ENCODE measurements at places on chromosomes 6 and 20.
A peak's percentile ranks its signal among the peaks of the same experiment; 100 is the strongest.

- no peak for DNase-seq
These were observed at the start of gene RNF217 for GRCh38 chr6:124961777-124962638. Gene RNF217, plus strand, starts transcription at chr6:124962437. Its CDS starts 108 bp downstream, at chr6:124962545.

DNA sequence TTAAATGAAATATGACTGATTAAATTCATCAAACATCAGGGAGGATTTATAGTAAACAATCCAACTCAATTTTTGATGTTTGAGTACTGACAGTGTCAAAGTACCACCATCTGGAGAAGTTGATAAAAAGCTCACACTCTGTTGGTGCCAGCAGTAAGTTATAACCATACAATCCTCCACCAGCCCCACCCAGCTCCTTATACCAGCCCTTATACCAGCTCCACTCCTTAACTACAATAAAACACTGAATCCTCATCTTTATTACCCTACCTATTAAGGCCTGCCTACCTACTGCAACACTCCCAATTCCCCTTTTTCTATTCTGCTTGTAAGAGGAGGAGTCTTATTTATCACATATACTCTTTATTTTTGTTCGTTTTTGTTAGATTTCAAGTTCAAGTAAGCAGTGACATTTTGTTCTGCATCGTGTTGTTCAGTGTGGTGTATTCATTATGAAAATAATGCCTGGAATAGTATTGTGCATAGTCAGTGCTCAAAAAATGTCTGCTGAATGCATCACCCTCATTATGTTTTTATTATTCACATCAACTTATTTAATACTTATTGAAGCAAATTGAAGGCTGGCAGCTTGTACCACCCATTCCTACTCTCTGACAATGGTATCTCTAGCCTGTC lies 954.7 kb upstream of the ADGRB3 start:
- no peak for DNase-seq

GRCh38 chr6:39282774-39283173 lies 31.4 kb downstream of the KCNK17 start:
- no peak for DNase-seq

- DNase-seq: no peak
These were observed 1090.0 kb upstream of the EYS start for GRCh38 chr6:66796987-66797386.

- DNase-seq: no peak
These were observed 241.2 kb upstream of the PREP start for GRCh38 chr6:105644073-105644489.

DNA sequence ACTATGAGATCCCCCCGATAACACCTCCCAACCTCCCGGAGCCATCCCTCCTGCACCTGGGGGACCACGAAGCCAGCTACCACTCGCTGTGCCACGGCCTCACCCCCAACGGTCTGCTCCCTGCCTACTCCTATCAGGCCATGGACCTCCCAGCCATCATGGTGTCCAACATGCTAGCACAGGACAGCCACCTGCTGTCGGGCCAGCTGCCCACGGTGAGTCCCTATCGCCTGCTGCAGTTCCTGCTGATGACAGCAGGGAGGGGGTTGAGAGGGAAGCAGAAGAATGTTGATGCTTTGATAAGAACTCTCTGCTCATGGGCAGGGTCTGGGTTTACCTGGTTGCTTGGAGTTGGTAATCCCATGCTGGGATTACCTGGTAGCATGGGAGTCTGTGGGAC lies 91.9 kb downstream of the TOX2 start:
- no peak for DNase-seq

DNA sequence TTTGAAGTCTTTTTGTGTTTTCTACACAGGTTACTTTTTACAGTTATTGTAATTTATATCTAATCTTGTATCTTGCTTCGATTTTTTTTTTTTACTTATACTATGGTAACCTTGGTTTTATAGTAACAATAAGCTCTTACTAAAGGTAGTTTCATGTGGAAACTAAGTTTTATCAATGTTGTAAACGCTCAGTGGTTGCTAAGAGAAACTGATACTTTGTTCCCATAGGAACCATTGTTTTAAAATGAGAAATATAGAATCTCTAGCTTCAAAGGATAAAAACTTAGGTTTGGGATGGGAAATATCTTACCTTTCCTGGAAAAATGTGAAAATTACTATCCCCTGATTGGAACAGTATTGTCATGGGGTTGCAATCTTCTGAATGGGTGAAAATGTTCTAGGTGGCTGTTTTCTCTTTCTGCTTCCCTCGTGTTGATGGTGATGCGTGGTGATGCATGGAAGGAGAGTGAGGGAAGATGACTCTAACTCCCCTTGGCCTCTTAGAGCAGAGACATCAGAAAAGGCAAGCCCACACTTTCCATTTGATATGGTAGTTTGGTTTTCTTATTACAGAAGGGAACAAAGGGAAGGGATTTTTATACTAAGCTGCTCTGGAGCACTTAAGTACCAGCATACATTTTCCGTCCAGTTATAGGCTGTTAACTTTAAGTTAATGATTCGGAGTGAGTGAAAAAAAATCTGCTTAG lies 23.5 kb upstream of the BACH2 start:
- DNase-seq: no peak

DNA sequence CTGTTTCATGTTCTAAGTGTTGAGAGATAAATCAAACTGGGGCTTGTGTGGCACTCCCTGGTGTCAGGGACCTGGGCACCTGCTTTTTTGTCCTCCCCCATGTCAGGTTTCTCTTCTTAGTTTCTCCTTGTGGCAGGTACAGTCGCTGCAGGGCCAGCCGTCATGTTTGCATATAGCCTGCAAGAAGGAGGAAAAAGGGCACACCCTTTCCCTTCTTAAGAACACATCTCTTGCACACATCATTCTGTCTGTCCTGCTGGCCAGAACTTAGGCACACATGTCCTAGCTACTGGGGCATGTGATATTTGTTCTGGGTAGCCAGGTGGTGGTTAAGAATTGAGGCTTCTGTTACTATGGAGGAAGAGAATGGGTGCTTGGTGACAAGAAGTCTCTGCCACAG lies 27.9 kb downstream of the CDC5L start:
- no peak for DNase-seq

GRCh38 chr6:155411154-155412052 lies 44.2 kb downstream of the NOX3 start:
- no peak for DNase-seq

DNA sequence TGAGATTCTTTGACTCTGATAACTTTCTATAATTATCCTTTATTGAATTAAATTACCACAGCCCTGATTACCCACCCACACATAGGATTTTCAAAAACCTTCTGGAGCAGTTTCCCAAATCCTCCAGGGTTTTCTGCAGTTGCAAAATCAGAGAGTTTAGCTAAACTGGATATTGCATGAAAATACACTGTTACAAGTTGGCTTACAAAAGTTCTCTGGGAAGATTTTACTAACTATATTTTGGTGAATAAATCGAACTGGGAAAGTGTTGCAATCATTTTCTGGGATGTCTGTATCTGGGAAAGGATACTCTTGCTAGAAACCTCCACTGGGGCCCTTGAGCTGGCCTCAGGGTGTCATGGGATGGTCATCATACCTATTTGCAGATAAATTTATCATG lies 97.6 kb upstream of the STMND1 start:
- DNase-seq: no peak

GRCh38 chr6:10194816-10195672 lies 219.8 kb downstream of the TFAP2A start:
- no peak for DNase-seq

DNA sequence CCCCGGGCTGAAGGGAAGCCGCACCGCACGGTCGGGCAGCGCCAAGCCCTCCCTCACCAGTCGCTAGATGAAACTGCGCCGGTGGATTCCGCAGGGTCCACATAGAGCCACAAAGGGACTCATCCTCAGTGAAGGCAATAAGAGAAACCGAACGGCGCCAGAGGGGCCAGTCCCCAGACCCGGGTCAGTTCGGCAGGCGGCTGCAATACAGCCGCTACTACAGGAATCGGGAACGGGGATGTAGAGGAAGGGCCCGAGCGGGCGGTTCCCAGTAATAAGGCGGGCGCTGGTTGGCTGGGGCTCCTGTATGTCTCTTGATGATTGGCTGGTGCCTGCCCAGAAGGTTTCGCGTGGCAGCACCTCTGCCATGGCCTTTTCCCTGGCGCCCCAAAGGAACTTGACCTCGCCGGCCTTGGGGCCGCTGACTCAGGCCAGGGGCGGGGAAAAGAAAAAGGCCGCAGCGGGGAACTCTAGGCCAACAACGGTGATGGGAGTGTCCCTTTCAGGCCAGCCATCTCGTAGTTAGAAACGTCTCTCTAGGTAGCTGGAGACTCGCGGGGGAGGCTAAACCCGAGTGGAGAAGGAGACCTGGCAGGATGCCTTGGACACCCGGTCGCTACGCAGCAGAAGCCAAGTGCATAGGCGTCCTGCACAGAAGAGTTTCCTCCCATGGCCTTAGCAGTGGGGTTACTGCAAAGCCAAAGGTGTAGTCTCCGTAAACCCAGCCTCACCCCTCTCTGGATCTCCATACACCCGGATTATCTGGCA lies at the start of gene IBTK:
Gene IBTK (minus strand): TSS at position 240 of the 768 bp plus-strand sequence. CDS start 7,258 bp downstream, outside the sequence.
- DNase-seq: peak; percentile 69

DNA sequence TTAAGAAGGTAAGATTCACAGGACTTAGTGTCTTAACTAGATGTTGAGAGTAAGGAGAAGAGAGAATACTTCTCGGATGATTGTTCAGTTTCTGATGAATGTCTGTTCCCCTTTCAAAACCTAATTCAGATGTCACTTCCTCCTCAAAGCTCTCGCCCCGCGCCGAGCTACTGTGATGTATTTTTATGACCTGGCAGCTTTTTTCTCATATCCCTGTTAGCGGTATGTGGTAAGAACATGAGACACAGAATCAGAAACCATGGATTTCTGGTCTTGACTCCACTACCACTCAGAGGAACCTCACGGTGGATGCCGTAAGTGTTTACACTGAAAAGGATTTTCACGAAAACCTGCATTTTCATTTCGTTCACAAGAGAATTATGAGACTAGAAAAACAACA lies 48.4 kb downstream of the CEP43 start:
- peak; percentile 86 for DNase-seq

- no peak for DNase-seq
These were observed 818 bp upstream of the AP5S1 start for GRCh38 chr20:3819411-3820047.

- no peak for DNase-seq
These were observed 212.6 kb downstream of the BCAS1 start for GRCh38 chr20:53857723-53858236.

GRCh38 chr6:4176907-4177306 lies 41.5 kb upstream of the ECI2 start:
- DNase-seq: no peak

DNA sequence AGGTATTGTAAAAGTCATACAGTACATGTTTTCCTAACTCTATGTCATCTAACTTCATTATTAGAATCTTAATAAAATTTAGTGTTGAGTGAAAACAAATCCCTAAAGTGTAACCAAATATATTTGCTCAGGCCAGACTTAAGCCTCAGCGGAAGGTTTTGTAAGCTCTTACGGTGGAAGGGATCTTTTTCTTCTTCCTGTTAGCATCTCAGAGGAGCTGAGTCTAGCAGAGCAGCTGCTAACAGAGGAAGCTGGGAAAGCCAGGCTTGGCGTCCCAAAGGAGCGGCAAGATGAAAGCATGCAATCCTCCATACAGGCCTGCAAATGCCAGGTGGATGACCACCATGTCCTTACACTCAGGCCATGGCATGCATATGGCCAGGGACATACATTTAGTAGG lies 72.4 kb downstream of the ADTRP start:
- DNase-seq: no peak

- DNase-seq: no peak
These were observed 17.9 kb upstream of the MAP7 start for GRCh38 chr6:136568129-136568528.

DNA sequence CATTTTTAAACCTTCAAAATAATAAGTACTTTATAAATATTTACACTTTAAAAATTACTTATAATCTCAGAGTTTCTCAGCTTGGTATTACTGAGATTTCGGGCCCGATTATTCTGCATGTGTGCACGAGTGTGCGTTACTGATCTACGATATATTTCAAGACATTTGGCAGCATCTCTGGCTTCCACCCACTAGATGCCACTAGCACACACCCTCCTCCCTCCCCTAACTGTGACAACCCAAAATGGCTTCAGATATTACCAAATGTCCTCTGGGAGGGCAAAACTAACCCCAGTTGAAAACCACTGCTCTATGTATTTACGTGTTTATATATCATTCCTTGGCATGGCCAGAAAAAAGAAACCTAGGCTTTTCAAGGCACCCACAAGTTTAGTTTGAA lies 95.9 kb downstream of the FYN start:
- DNase-seq: no peak

All from GM12878 (cell line).